ENCODE measurements at places on chromosomes 7 and 10. TPM values are rescaled to one million over a fixed set of nuclear protein-coding genes. Genes with fewer than 3 reads are reported as not detected.

Gene TMEM196
- total RNA-seq: not detected

Gene CFAP69
- total RNA-seq: 23.7 TPM

Gene SPAM1
- total RNA-seq: not detected

Gene AMZ1
- 0.87 TPM for total RNA-seq

Gene CYP2C9
- not detected for total RNA-seq

Gene OR2A7
- 3.8 TPM for total RNA-seq

Gene GDF2
- not detected for total RNA-seq

DNA sequence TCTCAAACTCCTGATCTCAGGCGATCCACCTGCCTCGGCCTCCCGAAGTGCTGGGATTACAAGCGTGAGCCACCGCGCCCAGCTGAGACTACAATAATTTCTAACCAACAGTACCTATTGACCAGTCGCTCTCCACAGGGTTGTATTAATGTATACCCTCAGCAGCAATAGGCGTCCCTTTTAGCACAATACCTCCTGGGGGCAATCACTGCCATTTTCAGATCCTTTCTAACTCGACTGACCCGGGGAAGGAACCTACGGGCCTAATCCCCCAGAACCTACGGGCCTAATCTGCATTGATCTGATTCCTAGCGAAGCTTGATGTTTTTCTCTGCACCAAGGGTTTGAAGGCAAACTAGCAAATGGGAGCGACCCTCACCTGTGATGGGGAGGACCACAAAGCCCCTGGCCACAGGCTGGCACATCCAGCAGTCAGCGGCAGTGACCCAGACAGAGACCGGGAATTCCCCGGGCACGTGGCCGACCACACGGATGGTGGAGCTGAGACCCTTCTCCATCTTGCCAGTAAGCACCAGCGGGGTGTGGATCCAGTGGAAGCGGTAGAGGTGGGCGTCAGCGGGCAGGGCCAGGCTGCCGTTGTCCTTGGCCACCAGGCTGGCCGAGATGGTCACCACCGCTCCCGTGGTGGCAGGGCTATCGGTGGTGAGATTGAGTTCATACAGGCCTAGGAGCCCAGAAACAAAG, 6.9 kb downstream of the TMEM130 start:
- no peak overlapping the region for H3K4me3 ChIP-seq
- DNase-seq: no peak
- H3K4me1 ChIP-seq: peaks cover 7% of the 10 kb centered on the region
- no peaks in the 10 kb centered on the region for H3K36me3 ChIP-seq

DNA sequence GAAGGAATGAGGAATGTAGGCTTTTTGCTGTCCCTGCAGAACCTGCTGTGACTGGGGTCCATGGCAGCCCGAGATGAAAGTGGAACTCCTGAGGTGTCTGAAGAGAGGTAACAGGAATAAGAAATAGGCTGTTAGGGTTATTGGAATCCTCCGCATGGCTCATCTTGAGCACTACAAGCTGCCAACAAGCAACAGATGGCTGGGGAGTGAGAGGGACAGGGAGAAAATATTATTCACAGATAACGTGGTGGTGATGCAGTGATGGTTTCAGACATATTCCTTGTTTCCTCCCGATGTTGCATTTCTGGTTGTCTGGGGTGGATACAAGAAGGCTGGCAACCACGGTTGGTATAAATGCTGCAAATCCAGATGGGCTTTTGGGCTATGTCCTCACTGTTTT, 46.1 kb downstream of the AP3M1 start:
- H3K4me1 ChIP-seq: no peaks in the 10 kb centered on the region
- H3K4me3 ChIP-seq: no peak overlapping the region
- DNase-seq: no peak
- H3K36me3 ChIP-seq: peaks cover 8% of the 10 kb centered on the region
- H3K27me3 ChIP-seq: no peaks in the 10 kb centered on the region

DNA sequence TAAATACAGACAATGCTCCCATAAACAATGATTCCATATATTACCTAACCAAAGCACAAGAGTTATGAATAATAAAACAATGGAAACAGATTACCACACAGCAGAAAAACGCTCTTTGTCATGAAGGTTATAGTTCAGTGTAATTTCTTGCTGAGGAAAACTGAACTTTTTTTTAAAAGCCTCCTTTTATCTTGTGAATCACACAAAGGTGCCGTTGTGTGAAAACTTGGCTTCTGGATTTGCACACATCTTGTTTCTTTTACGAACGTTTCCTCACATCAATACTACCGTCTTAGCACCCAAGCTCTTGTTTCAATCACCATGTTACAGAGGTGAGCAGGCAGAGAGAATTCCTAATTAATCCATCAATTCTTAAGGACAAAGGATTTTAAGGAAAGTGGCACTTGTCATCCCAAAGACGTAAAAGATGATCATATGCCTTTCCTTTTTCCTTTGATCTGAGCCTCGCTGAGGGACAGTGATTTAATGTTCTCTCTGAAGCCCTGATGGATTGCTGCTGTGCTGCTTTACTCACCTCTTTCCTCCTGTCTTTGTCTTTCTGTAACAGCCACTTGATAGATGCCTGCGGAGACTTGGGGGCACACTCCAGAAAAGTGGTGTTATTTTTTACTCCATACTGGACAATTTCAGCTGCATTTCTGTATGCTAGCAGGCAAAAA, 110.1 kb downstream of the CD36 start:
- peak overlapping the region; percentile 15 for H3K27ac ChIP-seq
- no peaks in the 10 kb centered on the region for H3K4me1 ChIP-seq
- DNase-seq: no peak
- H3K36me3 ChIP-seq: no peaks in the 10 kb centered on the region
- H3K4me3 ChIP-seq: no peak overlapping the region

GRCh38 chr7:50264908-50265307, 39.6 kb upstream of the IKZF1 start:
- H3K27me3 ChIP-seq: no peaks in the 10 kb centered on the region
- no peak overlapping the region for H3K27ac ChIP-seq
- H3K36me3 ChIP-seq: no peaks in the 10 kb centered on the region
- H3K4me3 ChIP-seq: no peak overlapping the region
- no peak for DNase-seq

DNA sequence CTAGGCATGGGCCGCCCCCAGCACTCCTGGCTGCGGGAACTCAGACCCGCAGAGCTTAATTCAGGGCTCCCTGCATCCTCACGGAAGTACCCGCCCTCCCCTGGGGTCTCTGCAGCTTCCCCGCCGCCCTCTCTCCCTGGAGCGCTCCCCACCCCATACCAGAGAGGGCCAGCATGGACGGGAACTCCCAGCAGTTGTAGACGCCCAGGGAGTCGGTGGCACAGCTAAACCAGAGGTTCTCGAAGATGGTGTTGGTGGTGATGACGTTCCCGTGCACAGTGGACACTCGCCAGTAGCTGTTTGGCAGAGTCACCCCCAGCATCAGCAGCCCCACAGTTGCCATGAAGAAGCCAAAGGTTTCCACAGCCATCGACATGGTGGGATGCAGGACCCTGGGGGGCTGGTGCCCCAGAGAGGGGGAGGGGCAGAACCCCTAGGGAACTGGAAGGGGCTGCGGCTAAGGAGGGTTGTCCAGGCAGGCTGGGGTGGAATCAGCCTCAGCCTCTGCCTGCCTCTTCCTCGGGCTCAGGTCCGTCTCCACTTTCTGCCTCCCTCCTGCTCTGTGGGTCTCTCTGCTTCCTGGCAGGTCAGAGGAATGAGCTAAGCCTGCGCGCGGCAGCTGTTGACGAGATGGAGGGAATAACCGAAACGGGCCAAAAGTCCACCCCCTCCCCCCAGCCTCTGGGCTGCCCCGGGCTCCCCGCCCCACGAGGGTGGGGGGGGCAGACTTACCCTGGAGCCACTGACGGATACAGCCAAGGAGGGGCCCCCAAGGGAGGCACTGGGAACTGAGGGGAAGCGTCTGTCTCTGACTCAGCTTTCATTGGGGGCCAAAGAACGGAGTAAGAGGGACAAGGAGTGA, at the start of gene CLDN15:
CLDN15 (minus strand) TSS at position 597 of the 862 bp plus-strand sequence; CDS start at position 376, 221 bp downstream.
- H3K27me3 ChIP-seq: no peaks in the 10 kb centered on the region
- DNase-seq: peak; percentile 47
- H3K4me3 ChIP-seq: no peak within 1 kb of the TSS
- H3K27ac ChIP-seq: peak within 1 kb of the TSS; percentile 16
- no peaks in the 10 kb centered on the region for H3K36me3 ChIP-seq

- H3K27ac ChIP-seq: peak overlapping the region; percentile 84
- peaks cover 89% of the 10 kb centered on the region for H3K4me1 ChIP-seq
- H3K36me3 ChIP-seq: no peaks in the 10 kb centered on the region
Measured at GRCh38 chr10:129968020-129968852, 4.2 kb upstream of the EBF3 start.

DNA sequence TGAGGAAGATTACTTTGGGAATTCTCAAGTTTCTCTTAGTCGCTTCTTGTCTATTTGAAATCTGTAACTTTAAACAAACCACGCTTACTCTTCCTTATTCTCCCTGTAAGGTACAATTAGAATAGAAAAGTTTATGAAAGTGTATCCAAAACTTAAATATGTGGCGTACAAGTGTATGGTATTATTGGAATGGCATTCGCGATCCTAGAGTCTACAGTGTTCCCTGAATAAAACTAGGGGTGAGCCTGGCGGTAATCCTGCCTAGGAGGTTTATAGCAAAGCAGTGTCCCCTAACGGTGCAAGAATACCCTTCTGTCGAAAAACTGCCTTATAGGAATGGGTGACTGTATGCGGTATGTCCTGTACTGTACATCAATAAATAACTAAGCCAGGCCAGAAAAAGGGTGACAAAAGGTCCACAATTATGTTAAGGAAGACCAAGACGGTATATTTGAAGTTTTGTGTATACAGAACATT, 1.2 kb downstream of the TASOR2 start:
- peak overlapping the region; percentile 91 for H3K27ac ChIP-seq
- H3K36me3 ChIP-seq: no peaks in the 10 kb centered on the region
- no peak for DNase-seq
- no peaks in the 10 kb centered on the region for H3K27me3 ChIP-seq
- peaks cover 43% of the 10 kb centered on the region for H3K4me1 ChIP-seq

GRCh38 chr7:147896121-147896520, 694.4 kb upstream of the C7orf33 start:
- no peaks in the 10 kb centered on the region for H3K36me3 ChIP-seq
- no peaks in the 10 kb centered on the region for H3K27me3 ChIP-seq
- no peak overlapping the region for H3K4me3 ChIP-seq

GRCh38 chr7:140316165-140316661, 82.1 kb downstream of the SLC37A3 start:
- no peaks in the 10 kb centered on the region for H3K36me3 ChIP-seq
- H3K27ac ChIP-seq: peak overlapping the region; percentile 87
- no peak overlapping the region for H3K4me3 ChIP-seq
- no peaks in the 10 kb centered on the region for H3K27me3 ChIP-seq

- H3K4me3 ChIP-seq: no peak overlapping the region
- H3K27ac ChIP-seq: no peak overlapping the region
- no peaks in the 10 kb centered on the region for H3K4me1 ChIP-seq
- H3K36me3 ChIP-seq: no peaks in the 10 kb centered on the region
Measured at GRCh38 chr7:95646350-95646749, 50.0 kb upstream of the PDK4 start.

GRCh38 chr10:4127518-4128315, 342.7 kb upstream of the KLF6 start:
- H3K27me3 ChIP-seq: no peaks in the 10 kb centered on the region
- H3K36me3 ChIP-seq: no peaks in the 10 kb centered on the region
- H3K4me1 ChIP-seq: no peaks in the 10 kb centered on the region
- DNase-seq: no peak
- no peak overlapping the region for H3K4me3 ChIP-seq

DNA sequence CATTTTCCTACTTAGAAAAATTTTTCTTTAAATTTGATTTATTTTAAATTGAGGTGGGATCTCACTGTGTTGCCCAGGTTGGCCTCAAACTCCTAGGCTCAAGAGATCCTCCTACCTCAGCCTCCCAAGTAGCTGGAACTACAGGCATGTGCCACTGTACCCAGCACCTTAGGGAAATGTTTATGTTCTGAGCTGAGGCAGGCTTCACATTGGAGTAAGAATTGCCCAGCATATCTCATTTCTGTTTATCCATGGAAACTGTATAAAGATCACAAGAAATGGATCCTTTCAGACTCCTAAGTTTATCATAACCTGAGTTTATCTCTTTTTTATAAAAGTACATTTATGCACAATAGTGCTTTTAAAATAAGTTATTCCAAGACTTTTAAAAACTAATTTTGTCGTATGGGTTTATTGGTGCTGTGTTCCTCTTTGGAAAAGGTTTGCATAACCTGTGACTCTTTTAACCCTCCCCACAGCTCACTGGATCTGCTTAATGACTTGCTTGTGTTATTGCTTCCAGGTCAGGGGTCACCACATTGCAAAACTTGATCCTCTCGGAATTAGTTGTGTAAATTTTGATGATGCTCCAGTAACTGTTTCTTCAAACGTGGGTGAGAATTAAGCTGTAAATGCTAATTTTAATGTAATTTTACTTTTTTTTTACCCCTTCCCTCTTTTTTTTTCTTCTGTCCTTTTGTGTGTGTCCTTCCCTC, 40.7 kb downstream of the OGDH start:
- peaks cover 53% of the 10 kb centered on the region for H3K36me3 ChIP-seq
- no peak for DNase-seq
- H3K27ac ChIP-seq: no peak overlapping the region
- no peak overlapping the region for H3K4me3 ChIP-seq
- H3K4me1 ChIP-seq: no peaks in the 10 kb centered on the region

GRCh38 chr7:44183386-44183785, 5.9 kb downstream of the GCK start:
- no peak for DNase-seq
- H3K4me3 ChIP-seq: no peak overlapping the region
- no peak overlapping the region for H3K27ac ChIP-seq
- H3K27me3 ChIP-seq: peaks cover 4% of the 10 kb centered on the region
- no peaks in the 10 kb centered on the region for H3K4me1 ChIP-seq

- no peak for DNase-seq
- H3K4me3 ChIP-seq: no peak overlapping the region
- peaks cover 1% of the 10 kb centered on the region for H3K4me1 ChIP-seq
- no peaks in the 10 kb centered on the region for H3K36me3 ChIP-seq
- no peaks in the 10 kb centered on the region for H3K27me3 ChIP-seq
Measured at GRCh38 chr10:71349406-71349805, 30.3 kb downstream of the SLC29A3 start.

DNA sequence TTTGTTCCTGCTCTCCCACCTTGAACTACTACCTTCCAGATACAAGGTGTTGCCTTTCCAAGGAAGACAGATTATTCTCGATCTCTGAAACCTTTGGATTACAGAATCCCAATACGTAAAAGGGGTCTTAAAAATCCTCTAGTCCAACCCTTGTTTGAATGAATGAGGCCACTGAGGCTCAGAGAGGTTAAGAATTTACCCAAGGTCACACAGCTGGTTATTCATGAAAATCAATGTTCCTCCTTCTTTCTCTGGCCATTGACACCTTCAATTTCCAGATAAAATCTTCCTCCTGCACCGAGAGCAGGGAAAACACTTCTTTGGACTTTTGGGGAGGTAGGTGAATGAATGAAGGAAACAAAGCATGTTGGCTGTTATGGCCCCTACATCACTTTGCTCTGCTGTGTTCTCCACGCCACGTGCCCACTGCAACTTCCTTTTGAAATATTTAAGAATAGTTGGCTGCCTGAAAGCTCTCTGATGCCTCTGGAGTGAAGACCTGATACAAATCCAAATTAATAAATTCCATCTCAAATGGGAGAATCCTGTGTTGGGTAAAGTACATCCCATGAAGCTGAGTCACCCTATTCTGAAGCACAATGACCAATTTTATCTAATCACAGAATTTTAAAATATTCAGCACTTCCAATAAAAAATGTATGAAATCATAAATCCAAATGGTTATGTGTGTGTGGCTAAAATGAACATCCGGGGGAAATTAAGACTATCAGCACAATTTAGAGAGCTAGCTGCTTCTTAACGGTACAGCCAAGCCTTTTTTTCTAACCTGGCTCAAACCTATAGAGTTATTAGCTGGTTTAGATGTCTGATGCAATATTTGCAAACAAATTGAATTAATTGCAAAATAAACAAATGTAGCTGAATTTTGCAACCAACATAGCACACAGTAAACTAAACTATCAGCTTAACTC, 7.3 kb downstream of the SVIL start:
- no peaks in the 10 kb centered on the region for H3K36me3 ChIP-seq
- no peaks in the 10 kb centered on the region for H3K4me1 ChIP-seq
- no peak overlapping the region for H3K27ac ChIP-seq
- no peak for DNase-seq
- no peaks in the 10 kb centered on the region for H3K27me3 ChIP-seq
